ENCODE measurements at places on chromosomes 7 and 10. TPM values are rescaled to one million over a fixed set of nuclear protein-coding genes. Genes with fewer than 3 reads are reported as not detected.

DNA sequence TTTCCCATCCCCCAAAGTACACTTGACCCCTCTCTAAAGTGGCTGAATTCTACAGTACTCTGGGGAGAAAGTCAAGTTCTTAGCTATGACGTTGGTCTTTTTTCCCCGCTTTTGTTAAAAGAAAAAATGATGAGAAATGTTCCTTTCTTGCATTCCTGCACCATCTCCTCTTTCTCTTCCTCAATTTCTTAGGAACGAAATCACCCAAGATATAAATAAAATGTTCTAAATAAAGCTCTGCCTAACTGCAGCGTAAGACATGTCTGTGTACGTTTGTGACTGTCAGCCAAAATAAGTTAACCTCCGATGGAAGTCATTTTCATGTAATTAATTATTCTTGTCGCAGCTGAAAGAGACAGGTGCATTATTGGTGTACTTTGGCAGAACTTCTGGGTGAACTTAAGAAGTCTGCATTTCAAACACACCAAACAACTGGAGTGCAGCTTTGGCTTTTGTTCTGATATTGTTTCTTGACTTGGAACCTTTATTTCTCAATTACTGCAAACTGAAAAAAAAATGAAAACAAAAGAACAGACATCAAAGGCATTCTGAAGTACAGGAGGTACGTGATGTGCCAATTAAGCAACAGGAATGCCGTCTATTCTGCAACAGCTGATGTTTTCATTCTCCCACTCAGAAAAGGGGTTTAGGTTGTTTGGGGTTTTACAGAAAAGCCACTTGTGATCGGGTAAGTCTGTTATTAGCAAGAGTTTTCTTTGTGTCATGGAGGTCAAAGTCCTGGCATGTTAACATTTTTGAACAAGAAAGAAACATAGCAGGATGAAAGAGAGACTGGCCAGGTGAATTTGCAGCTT, 82.4 kb upstream of the SDK1 start:
- no peak for DNase-seq

Gene TUBB8
- not detected for total RNA-seq

DNA sequence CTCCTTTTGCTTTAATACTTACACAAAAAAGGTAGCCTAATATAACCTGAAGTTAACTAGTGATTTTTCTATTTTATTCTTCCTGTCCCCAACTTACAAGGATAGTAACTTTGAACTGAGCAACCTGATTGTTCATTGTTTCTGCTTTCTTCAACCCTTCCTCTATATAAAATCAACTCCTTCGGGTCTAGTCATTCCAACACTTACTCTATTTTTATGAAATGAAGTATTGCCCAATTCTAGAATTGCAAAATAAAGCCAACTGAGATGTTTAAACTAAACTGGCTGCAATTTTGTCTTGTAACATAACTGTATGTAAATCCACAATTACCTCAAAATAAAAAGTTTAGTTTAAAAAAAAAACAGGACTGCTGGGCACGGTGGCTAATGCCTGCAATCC, 20.3 kb upstream of the DNA2 start:
- no peak for DNase-seq

DNA sequence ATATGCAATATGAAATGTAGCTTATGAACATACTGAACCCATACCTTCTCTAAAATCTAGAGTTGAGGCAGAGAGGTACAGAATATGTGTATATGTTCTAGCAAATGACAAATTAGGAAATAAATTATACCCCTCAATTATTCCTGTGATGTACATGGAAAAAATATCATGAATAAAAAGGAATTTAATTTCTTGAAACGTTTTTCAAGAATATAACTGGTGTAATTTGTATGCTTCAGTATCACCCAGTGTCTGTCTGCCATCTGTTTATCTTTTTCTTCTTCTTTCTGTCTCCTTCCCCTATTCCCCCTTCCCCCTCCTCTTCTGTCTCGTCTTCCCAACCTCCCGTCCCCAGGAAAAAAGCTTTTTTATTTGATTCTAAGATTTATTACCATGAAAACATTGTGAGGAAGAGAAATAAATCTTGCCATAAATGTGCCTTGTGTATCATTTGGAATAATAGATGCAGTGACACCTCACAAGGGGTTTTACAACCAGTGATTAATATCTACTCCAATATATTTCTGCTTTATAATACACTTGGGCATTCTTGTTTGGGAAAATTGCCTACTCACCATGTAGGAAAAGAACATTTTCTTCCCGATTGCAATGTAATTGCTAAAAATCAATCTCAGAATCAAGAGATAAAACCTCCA, 12.2 kb downstream of the LANCL2 start:
- no peak for DNase-seq

Gene HOXA2
- not detected for total RNA-seq

DNA sequence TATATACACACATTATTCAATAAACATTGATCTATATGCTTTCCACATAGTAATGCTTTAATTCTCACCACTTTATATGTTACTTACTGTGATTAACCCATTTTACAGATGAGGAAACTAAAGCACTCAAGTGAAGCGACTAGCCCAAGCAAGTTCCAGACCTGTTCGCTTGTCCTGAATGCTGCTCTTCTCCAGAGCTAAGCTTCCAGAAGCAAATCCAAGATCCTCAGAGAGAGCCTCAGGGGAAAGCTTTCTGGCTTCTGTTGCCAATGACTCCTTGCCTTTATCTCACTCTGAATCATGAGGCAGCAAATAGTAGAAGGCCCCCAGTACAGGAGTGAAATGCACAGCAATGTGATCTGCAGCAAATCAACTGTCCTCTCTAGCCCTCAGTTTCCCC, 32.2 kb downstream of the XPNPEP1 start:
- no peak for DNase-seq

DNA sequence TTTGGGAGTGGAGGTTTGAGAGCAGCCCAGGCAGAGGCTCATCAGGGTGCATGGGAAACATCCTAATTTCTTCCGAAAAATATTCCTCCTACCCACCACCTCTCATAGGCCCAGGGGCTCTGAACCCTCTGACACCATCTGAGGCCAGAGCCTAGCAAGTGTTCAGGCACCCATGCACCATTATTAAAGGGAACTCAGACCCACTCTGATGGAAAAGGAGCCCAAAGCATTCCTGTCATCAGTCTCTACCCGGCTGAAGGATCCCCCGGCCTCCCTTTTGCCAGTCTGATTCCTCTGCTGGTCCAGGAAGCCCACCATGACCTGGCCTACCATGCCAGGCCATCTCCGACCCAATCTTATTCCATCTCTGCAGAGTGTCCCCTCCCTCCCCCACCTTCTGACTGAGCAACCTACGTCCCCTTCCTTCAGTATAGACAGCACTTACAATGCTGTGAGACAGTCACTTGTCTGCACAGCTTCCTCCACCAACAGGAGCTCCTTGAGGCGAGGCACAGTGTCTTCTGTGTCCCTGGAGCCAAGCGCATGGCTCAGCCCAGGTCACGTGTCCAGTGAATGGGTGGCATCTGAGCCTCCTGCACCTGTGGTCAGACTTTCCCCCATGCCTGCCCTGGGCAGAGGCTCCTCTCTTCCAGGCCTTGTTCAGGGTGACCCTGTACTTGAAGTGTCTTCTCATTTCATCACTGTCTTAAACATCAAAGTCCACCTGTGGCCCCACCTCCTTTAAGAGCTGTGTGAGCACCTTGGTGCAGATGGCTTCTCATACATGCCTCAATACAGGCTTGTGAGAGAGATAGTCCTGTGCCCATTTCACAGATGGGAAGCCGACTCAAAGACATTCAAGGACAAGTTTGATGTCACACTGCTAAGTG, 889 bp upstream of the GPR15LG start:
- DNase-seq = no peak

Gene THSD7A
- total RNA-seq = not detected

DNA sequence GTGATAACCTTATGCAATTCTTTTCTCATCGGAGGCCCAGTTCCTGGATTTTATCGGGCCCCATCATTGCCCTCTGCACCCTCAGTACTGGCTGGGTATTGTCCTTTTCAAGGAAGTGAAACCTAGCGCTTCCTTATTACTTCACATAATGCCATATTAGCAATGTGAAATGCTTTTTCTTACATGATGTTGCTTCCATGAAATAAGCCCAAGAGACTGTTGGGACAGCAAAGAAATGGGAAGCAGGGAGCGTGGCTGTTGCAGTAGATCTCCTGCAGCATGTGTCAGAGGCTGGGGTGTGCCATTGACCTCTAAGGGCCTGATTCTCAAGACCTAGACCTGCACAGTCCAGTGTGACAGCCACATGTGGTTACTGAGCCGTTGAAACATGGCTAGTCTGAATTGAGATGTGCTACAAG, 8.1 kb downstream of the CHN2 start:
- no peak for DNase-seq

DNA sequence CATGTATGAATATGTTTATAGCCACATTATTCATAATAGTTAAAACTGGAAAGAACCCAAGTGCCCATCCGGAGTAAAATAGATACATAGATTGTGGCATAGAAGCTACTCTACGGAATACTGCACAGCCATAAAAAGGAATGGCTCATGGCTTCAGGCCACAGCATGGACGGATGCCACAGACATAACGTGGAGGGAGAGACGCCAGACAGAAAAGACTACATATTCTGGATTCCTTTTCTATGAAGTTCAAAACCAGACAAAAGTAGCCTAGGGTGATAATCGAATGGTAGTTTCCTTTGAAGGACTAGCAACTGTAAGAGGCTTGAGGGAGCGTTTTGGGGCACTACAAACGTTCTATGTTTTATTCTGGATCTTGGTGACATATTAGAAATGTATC, 58.9 kb upstream of the FOXI2 start:
- no peak for DNase-seq

GRCh38 chr10:124101351-124101750, 8.0 kb upstream of the CHST15 start:
- no peak for DNase-seq

DNA sequence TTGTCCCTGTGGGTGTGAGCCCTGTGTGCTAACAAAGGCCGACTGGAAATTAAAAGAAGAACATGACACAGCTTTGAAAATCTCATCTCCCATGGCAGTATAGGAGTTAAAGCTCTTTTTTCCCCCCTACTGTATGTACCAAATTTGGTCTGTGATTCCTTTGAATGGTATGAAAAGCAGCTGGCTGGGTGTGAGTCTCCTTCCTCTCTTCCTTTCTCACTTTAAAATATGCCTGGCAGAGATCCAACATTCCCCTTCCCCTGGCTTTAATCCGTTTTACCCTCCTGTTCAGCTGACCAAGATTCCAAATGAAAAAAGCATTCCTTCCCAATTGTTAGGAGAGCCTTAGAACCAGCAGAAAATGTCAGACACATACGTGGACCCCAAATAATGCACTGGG, 225.0 kb upstream of the CELF2 start:
- DNase-seq = no peak

GRCh38 chr7:56174346-56174874, 58.2 kb upstream of the NUPR2 start:
- DNase-seq = no peak
